OCI-LY7 (cell line): ENCODE measurements at places on chromosomes 6 and 20. TPM values are rescaled to one million over a fixed set of nuclear protein-coding genes. Genes with fewer than 3 reads are reported as not detected.

The IPCEF1 gene
- total RNA-seq, result not detected in 2 replicates

GRCh38 chr20:34334654-34335407 lies 28.2 kb upstream of the ITCH start:
- DNase-seq, result no peak

DNA sequence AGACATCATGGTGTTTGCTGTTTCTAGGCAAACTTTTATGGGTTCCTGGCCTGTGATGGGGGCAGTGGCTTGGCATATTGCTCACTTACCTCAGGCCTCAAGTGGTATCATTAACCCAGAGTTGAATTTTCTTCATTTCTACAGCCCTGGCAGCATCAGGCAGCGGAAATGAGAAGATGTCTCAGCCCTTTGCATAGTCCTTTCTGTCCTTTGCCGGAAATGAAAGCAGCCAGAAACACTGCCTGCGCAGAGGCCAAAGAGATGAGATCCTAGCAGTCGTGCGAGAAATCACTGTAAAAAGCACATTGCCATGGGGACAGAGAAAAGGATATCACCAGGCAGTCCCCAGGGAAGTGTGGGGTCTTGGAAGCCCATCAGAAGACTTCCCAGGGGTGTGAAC lies 37.4 kb upstream of the KCNG1 start:
- DNase-seq, result no peak

GRCh38 chr6:114690625-114691024 lies 347.8 kb upstream of the HS3ST5 start:
- DNase-seq, result no peak

- peak; percentile 44 for DNase-seq
These were observed 16.1 kb upstream of the SPACA1 start for GRCh38 chr6:88031550-88031949.

DNA sequence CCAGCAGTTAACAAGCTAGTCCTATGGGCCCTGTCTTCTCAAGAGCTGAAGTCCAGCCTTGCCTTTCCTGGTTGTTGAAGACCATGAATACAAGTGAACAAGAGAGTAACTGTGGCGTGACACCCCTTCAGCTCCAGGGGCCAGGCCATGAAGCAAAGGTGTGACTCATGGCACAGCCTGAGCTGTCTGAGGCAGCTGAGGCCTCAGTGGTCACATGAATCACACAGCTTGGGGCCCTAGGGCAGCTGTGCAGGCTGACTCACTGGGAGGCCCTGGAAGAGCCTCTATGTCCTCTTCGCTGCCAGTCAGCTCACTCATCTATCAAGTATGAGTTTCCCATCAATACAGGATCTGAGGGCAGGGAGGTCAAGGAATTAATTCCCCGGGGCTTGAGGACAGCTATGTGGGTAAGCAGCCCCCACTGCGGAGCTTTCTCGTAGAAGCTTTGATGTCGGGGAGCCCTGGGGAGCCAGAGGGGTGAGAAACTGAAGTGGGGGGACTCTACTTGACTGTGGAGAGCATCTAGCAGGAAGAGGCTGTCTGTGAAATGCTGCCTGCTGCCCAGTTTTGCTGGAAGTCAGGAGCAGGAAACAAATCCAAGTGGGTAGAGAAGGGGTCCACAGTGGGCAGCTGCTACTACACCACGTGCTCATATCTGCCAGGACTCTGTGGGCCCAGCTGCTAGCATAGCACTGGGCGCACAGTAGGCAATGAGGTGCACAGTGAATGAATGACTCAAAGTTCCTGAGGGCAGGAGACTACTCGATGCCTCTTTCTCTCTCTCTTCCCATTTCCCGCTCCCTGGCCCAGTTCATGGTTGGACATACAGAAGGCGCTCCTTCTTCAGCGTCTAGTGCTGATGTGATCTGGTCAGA lies 13.7 kb upstream of the FAM83C start:
- DNase-seq, result no peak

The CYP39A1 gene
- total RNA-seq, result 22.6 and 24.5 TPM in 2 replicates
